Left ventricle myocardium superior (tissue), 1 donor: ENCODE measurements at places on chromosomes 5 and 9.

DNA sequence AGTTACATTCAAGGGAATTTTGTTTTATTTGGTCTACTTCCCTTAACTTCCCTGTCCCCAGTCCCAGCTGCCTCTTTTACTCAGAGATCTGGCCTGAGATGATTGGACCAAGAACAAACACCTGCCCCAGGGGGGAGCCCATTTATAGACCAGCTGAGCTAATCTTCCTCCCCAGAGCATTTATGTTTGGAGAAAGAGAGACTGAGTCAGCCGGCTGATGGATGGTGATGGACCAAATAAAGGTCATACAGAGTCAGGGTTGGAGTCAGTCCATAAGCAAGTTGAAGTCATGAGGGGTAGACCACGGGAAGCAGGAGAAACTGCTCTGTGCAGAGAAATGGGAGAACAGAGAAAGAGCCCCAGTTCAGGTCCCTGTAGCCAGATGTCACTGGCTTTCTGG lies 77.7 kb downstream of the TMEM174 start:
- DNase-seq = no peak

DNA sequence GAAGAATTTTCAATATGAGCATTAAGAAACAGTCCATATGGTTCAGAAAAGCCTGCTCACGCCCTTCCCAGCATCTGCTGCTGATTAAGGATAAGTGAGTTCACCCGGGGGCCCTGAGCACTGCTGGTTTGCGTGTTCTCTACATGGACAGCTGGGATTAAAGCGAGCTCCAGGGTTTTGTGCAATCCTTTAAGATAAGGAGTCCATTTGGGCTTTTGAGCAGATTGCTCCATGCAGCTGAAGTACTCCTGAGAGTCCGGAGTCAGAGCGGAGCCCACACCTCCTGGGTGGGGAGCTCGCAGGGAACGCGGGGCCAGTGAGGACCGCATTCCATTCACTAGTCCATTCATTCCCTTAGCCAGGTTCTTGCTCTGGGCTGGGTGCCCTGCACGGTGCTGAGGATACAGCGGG lies 149.3 kb upstream of the COL5A1 start:
- DNase-seq = peak; percentile 78

DNA sequence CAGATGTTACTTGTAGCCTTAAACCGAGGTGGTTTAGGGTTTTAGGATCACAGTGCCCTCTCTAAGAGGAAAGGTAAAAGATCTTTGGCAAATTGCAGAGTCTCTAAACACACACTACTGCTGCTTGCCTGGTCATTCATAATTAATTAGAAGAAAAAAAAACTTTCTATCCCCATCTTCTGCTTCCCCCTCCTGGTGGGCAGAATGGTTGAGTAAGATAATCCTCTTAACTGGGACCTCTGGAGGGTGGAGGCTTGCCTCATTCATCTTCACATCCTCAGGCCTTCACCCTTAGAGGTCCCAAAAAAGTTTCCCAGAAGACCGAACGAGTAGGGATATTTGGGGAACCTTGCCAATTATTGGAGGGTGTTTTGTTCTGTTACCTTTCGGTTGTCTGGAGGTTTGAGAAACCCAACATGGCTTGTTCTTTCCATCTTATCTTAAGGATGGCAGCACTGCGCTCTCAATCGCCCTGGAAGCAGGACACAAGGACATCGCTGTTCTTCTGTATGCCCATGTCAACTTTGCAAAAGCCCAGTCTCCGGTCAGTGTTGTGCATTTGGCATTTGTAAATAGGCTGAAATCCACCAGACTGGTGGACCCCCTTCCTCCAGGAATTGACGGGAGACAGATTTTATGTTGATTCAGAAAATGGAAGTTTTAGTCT lies 97.3 kb upstream of the DMRT1 start:
- no peak for DNase-seq

DNA sequence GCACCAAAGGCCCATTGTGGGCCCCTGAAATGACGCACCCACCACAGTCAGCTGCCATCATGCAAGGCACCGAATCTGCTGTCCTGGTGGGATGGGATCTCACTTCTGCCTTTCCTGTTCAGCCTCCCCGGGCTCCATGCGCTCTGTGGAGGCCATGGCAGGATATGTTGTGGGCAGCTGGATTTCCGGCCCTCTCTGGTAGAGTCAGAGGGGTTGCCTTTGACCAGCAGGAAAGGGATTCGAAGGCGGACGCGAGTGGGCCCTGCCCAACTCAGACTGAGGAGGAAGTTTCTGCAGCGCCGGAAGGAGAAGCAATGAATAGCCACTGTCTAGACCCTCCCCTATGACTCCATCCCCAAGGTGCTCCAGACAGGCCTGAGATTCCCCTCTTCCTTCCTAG lies 35.5 kb downstream of the GADD45G start:
- no peak for DNase-seq

DNA sequence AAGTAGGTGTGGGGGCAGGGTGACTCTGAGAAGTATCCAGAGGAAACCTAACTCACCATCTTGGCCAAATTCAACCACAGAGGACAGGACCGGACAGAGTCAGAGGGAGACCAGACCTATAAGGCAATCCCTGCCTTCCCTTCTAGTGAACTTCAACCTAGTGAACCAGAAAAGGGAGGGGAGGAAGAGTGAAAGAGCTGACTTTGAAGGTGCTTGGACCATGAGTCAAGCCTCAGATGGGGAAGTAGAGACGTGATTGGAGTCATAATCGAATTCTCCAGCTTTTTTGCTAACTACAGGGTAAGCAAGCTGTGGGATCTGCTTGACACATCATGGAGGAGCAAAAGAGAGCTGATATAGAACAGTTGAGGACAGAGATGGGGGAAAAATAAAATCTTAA lies 18.8 kb upstream of the KIF2A start:
- no peak for DNase-seq

GRCh38 chr5:80654391-80655230 lies at the start of the genes DHFR and MSH3:
Gene DHFR, minus strand, starts transcription at chr5:80654983. Its CDS starts 494 bp downstream, at chr5:80654489.
Gene MSH3, plus strand, starts transcription at chr5:80654652. Its CDS starts 76 bp downstream, at chr5:80654728.
- peak; percentile 93 for DNase-seq

GRCh38 chr5:55934115-55934613 lies 60.6 kb downstream of the IL6ST start:
- DNase-seq = no peak

DNA sequence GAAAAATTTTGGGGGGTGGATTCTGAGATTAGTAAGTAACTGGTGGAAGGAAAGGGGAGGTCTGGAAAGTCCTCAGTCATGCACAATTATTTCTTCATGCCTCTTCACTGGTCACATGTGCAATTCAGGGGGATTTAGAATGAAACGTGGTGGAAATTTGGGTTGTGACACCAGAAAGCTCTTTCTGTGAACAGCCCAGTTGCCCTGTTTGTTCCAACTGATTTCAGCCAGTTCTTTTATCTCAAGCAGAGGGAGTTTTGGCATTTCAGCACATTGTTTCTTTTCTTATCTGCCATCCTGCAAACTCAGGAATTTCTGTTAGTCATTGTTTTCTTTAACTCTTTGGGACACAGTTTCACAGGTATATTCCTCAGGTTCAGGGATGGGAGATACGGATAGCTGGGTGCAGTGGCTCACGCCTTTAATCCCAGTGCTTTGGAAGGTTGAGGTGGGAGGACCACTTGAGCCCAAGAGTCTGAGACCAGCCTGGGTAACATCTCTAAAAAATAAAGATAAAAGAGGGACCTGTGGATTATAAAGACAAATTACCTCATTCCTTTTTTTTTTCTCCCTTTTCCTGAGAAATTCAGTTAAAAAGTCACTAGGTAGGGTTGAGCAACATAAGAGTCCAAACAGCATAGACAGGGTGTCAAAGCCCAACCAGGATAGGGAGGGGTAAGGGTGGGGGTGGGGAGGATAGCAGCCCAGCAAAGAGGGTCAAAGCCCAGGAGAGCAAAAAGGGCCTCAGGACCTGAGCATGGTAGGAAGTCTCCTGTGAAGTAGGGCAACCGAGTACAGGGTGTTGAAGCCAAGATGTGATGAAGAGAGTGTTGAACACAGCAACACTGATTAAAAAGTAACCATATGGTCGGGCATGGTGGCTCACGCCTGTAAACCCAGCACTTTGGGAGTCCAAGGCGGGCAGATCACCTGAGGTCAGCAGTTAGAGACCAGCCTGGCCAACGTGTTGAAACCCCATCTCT lies 5.4 kb upstream of the B4GALT1 start:
- DNase-seq = no peak

DNA sequence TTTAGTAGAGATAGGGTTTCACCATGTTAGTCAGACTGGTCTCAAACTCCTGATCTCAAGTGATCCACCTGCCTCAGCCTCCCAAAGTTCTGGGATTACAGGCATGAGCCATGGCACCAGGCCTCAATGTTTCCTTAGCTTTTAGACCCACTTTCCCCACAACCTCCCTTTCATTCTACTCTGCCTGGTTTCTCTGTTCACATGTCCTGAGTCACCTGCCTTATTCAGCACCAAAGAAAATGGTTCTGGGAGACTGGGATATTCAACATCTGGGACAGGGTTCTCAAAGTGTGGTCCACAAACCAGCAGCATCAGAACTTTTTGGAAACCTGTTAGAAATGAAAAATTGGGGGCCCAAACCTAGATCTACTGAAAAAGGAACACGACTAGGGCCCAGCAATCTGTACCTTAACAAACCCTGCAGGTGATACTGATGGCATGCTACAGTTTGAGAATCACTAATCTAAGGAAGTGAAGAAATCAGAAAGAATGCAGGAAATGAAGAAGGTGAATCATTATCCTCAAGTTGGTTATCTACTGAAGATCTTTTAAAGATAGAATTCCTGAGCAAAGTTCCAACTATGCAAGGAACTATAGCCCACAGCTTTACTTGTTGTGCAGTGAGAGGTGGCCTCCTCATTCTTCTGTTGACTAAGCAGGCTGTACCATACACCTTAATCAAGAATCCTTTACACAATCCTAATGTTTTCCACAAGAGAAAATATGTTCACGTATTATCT lies 51.8 kb upstream of the CTNNAL1 start:
- no peak for DNase-seq

DNA sequence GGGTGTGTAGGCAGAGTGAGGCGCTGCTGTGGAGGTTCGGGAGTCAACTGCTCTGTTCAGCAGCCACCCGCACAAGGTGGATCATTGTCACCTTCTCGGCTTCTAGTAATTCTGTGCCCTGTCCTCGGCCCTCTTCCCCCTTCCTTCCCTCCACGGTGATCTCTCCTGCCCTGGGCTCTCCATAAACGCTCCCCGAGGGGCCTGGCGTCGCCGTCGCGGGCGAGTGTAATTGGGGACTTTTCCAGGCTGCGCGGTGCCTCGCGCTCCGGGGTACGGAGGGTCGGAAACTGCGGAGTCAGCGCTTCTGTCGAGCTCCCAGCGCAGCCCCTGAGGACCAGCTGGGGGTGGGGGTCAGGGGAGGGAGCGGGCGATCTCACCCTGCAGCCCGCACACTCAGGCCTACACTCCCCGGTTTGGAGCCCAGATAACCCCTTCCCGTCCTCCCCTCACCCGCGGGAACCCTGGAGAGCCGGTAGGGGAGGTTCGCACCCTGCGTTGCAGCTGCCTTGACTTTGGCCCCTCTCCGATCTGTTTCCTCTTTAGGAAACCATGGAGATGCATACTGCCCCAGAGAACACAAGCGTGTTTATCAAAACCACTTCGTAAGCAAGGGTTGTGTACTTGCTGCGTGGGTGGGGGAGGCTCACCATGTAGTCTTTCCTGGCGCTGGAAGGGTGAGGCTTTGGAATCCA lies 188.3 kb upstream of the ZNF618 start:
- DNase-seq = no peak

DNA sequence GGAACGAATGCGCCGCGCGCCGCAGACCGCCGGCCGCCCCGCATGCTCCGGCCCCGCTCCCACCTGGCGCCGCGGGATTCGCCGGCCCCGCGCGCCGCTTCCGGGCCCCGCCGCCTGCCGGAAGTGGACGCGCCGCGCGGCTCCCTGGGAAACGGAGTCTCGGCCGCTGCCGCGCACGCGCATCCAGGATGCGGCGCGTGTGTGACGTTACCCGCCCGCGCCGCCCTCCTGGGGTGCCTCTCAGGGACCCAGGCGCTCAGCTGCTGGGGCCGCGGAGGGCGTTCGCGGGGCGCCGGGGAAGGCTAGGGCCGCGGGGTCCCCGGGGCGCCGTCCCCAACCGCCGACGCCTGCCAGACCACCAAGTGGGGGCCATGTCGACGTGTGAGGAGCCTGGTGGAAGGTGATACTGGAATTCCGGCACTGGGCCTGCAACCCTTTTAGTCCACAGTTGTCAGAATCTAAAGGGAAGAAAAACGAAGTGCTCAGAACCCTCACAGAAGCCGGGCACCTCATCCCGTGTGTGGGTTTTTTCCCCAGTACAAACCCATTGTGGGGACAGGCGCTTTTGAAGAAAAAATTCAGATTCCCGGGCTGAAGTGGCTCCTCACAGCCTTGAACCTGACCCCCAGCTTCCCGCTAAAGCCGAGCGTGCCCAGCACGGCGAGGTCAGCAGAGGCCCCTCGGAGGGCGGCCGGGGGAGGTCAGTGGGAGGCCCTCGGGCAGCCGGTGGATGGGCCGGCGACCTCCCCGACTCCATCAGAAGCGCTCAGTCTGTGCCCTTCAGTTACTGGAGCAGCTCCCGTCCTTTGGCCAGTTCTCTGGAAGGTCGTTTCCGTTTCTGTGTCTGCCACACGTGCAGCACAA lies at the start of gene CLPTM1L:
Gene CLPTM1L, minus strand, starts transcription at position 125 of the 864 bp plus-strand sequence. CDS start 258 bp downstream, outside the sequence.
- peak; percentile 94 for DNase-seq

- no peak for DNase-seq
These were observed 29.4 kb downstream of the PNPLA7 start for GRCh38 chr9:137520614-137521404.

DNA sequence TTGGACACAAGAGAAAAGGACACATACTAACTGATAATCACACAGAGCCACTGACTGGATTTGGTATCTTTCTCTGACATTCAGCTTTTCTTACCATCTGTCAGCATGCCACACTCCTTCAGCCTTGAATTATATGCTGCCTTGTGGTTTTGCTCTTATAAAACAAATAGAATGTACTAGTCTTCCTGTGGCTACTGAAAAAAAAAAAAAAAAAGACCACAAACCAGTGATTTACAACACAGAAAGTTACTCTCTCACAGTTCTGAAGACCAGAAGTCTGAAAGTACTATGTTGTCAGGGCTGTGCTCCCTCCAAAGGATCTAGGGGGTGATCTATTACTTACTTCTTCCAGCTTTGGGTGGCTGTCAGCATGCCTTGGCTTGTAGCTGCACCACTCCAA lies 82.3 kb downstream of the THBS4 start:
- no peak for DNase-seq

- peak; percentile 98 for DNase-seq
These were observed 186.8 kb upstream of the KLF9 start for GRCh38 chr9:70601000-70601951.

DNA sequence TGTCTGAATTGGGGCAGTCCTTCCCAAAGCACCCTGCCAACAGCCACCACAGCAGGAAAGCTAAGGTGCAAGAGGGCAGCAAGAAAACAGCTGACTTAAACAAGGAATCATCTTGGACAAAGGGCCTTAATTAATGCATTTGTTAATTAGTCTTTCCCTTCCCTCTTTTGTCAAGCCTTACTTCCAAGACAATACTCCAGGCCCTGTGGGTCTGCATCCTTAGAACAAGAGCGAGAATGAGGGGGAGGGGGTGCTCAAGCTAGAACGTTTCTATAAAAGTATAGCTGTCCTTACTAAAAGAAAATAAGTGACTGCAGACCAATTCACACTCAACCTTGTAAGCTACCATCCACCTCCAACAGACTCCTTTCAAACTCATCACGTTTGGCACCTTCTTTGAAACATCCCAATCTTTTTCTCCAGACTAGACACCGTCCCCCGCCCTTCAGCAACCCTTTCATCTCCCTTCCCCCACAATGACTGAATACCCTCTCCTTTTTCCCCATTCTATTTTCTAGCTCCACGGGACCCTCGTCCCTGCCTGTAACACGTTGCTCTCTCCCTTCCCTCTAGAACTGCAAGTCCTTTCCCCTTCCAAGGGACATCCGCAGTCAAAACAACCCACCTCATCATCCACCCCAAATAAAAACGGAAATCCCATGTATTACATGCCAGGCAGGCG lies 85.7 kb upstream of the RNF38 start:
- no peak for DNase-seq
